ENCODE measurements at places on chromosomes 3 and 15. TPM values are rescaled to one million over a fixed set of nuclear protein-coding genes. Genes with fewer than 3 reads are reported as not detected.
A peak's percentile ranks its signal among the peaks of the same experiment; 100 is the strongest.

Gene SPINT1
- total RNA-seq, result 4.2 TPM

DNA sequence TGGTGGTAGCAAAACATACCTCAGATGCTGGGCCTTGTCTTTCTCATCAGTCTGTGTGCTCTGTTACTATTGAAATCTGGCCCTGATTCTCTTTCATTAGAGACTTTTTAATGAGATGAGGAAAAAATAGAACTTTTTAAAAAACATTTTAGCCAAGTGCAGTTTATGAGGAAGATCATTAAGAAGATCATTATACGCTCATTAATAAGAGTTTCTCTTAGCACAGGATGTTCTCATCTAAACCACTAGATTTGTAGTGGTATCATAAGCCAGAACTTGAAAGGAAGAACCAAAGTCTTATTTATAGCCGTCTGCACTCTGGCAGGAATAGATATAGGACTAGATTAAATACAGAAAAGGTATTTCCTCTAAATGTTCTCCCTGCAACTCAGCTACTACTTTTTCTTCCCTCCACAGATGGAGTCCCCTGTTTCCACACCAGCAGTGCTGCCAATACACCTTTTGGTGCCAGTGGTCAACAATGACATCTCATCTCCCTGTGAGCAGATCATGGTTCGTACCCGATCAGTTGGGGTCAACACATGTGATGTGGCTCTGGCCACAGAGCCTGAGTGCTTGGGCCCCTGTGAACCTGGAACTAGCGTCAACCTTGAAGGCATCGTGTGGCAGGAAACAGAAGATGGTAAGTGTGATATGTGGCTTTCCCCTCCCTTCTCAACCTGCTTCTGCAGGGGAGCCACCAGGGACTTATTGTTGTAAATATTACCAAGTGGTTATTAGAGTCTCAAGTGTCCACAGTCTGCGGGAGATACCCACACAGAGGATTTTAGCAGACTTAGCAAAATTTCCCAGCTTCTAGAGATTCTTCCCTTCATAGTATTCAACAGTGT lies 152.8 kb downstream of the RBPMS2 start:
- H3K36me3 ChIP-seq, result peaks cover 4% of the 10 kb centered on the region
- no peak overlapping the region for H3K4me3 ChIP-seq
- no peak overlapping the region for H3K27ac ChIP-seq
- no peak for DNase-seq

DNA sequence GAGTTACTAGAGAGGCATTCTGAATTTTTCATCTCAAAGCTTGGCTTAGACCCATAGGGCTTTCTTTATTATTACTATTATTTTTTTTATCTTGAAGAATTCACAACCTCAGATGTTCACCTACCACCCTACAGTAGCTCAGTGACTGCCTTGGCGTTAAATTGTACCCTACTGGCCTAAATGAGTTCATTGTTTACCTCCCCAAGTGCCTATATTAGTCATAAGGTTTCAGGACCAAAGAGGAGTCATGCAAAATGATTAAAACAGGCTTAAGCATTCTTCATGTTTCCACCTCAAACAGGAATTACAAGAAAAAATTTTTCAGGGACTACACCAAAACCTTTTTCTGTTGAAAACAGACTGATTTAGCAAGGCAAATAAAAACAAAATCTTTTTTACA lies 751.5 kb downstream of the SQOR start:
- no peaks in the 10 kb centered on the region for H3K36me3 ChIP-seq
- H3K27ac ChIP-seq, result no peak overlapping the region
- H3K4me3 ChIP-seq, result no peak overlapping the region
- H3K4me1 ChIP-seq, result no peaks in the 10 kb centered on the region
- H3K27me3 ChIP-seq, result no peaks in the 10 kb centered on the region
- no peak for DNase-seq

DNA sequence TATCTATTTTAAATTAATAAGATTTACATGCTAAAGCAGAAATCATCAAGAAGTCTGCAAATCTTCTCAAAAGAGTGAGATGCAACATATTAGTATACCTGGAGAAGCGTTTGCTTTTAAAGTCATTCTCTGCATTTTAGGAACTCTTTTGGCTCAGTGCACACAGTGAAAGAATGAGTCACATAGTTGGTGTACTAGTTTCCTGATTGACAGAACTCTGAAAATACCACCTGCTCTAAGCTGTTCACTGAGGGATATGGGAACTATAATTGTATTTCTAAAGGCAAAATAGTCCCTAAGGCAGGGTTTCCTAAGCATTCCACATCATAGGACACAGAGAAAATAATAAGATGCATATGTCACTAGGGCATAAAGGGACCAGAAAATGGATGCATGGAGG lies 838.5 kb downstream of the DIPK2A start:
- peak; percentile 20 for DNase-seq
- H3K27me3 ChIP-seq, result no peaks in the 10 kb centered on the region
- no peak overlapping the region for H3K4me3 ChIP-seq
- no peaks in the 10 kb centered on the region for H3K4me1 ChIP-seq

Gene KNG1
- total RNA-seq, result not detected

DNA sequence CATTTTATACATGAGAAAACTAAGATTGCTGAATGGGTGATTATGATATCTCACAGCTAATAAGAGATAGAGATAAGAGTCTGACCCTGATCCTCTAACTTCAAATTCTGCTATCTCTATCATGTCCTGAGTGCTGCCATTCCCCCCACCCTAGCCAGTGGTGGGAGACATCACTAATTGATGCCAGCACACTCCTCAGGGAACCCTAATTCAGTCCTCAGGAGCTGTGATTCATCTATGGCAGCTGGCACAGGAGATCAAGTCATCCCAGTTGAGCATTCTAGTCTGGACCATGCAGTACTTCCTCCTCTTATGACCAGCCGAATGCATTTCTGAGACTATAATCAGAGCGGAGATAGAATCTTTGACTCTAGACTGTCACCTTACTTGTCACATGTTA lies 71.9 kb downstream of the SYNM start:
- H3K4me3 ChIP-seq, result no peak overlapping the region
- no peak for DNase-seq
- H3K4me1 ChIP-seq, result peaks cover 7% of the 10 kb centered on the region
- no peaks in the 10 kb centered on the region for H3K36me3 ChIP-seq

Gene MAPK6
- 35.7 TPM for total RNA-seq

Gene THPO
- total RNA-seq, result not detected

- H3K36me3 ChIP-seq, result no peaks in the 10 kb centered on the region
- DNase-seq, result no peak
- H3K4me1 ChIP-seq, result no peaks in the 10 kb centered on the region
- H3K27me3 ChIP-seq, result no peaks in the 10 kb centered on the region
- no peak overlapping the region for H3K4me3 ChIP-seq
Measured at GRCh38 chr3:150747886-150748683, 14.9 kb downstream of the SIAH2 start.

Gene MRPS25
- 58.1 TPM for total RNA-seq

- H3K4me1 ChIP-seq, result peaks cover 12% of the 10 kb centered on the region
- peak overlapping the region; percentile 40 for H3K27ac ChIP-seq
- H3K27me3 ChIP-seq, result no peaks in the 10 kb centered on the region
- H3K4me3 ChIP-seq, result no peak overlapping the region
Measured at GRCh38 chr3:111695636-111696117, 100.5 kb upstream of the ZBED2 start.

DNA sequence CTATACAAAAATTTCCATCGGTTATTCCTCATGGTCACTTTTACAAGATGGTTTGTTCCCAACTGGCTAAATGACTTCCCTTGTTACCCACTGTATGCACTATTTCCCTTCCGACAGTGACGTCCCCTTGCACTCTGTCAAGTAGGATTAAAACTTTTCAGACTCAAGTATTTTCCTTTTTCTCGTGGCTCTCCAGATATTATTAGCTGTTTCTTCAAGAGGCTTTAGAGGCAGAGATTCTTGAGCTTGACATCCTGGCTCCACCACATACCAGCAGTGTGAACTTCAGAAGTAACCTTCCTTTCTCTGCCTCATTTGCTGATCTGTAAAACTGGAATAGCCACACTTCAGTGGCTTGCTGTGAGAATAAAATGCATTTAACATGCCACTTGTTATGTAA lies 14.0 kb downstream of the CSNK1G1 start:
- H3K27me3 ChIP-seq, result no peaks in the 10 kb centered on the region
- H3K4me3 ChIP-seq, result no peak overlapping the region
- no peaks in the 10 kb centered on the region for H3K36me3 ChIP-seq
- no peak overlapping the region for H3K27ac ChIP-seq
- peaks cover 31% of the 10 kb centered on the region for H3K4me1 ChIP-seq
- DNase-seq, result no peak

Gene C3orf62
- 5.6 TPM for total RNA-seq

DNA sequence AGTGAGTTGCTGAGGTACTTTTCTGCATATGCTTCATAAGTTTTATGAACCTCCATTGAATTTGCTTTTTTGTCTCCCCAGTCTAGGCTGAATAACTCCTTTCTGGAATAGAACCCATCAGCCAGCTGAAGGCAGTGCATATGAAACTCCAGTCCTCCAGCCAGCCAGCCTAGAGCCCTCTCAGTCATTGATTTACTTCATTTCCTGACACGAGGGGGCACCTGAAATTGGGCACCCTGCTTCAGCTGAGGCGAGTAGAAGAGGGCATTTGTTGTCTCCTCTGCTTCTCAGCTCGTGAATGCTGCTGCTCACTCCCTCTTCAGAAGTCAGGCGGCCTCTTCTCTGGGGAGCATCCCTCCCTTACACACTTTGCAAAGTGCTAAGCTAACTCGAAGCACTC lies 32.5 kb downstream of the CHST2 start:
- H3K36me3 ChIP-seq, result no peaks in the 10 kb centered on the region
- DNase-seq, result no peak
- H3K27me3 ChIP-seq, result no peaks in the 10 kb centered on the region
- H3K4me3 ChIP-seq, result no peak overlapping the region
- no peaks in the 10 kb centered on the region for H3K4me1 ChIP-seq

DNA sequence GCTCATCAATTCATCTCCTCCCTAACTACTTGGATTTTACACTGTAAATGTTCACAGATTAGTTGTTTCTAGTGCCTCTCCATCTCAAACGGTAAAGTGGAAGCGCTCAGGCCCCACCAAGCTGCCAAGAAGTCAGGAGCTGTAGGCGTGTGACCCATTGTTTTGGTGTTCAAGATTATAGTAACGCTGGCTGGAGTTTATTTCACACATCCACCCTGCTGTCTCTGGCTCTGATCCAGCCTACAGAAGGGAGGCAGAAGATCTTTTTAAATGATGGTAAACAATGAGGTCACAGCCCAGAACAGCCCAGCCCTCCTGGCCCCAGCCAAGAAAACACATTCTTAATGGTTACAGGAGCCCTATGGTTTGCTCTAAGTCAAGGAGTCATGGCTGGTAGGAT lies 25.7 kb upstream of the GALNT15 start:
- H3K27ac ChIP-seq, result peak overlapping the region; percentile 31
- no peaks in the 10 kb centered on the region for H3K36me3 ChIP-seq
- peak; percentile 95 for DNase-seq
- no peak overlapping the region for H3K4me3 ChIP-seq
- H3K4me1 ChIP-seq, result peaks cover 10% of the 10 kb centered on the region
- H3K27me3 ChIP-seq, result peaks cover 3% of the 10 kb centered on the region

Gene KLHL40
- not detected for total RNA-seq

Gene NEK11
- total RNA-seq, result 4.3 TPM

DNA sequence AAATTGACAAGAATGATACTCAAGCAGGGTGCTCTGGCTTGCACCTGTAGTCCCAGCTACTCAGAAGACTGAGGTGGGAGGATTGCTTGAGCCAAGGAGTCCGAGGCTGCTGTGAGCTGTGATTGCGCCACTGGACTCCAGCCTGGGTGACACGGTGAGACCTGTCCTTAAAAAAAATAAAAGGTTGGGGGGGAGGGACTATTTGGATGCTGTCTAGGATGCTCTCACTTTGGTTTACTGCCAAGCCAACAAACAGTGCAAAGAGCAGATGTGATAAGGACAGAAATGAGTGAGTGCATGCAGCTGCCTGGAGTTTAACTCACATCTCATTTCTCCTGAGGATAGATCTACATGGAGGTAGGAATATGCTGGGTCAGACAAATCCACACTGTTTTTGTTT lies 130.0 kb downstream of the FRMD4B start:
- no peaks in the 10 kb centered on the region for H3K4me1 ChIP-seq
- H3K36me3 ChIP-seq, result peaks cover 2% of the 10 kb centered on the region
- no peak overlapping the region for H3K27ac ChIP-seq
- DNase-seq, result no peak
- H3K27me3 ChIP-seq, result no peaks in the 10 kb centered on the region

GRCh38 chr3:71998995-71999673 lies 214.2 kb upstream of the PROK2 start:
- H3K4me1 ChIP-seq, result no peaks in the 10 kb centered on the region
- H3K36me3 ChIP-seq, result no peaks in the 10 kb centered on the region
- no peak for DNase-seq
- H3K27me3 ChIP-seq, result peaks cover 2% of the 10 kb centered on the region
- no peak overlapping the region for H3K4me3 ChIP-seq

- no peak for DNase-seq
- H3K4me1 ChIP-seq, result no peaks in the 10 kb centered on the region
- peaks cover 2% of the 10 kb centered on the region for H3K36me3 ChIP-seq
Measured at GRCh38 chr3:4417449-4417848, 49.6 kb downstream of the SUMF1 start.

DNA sequence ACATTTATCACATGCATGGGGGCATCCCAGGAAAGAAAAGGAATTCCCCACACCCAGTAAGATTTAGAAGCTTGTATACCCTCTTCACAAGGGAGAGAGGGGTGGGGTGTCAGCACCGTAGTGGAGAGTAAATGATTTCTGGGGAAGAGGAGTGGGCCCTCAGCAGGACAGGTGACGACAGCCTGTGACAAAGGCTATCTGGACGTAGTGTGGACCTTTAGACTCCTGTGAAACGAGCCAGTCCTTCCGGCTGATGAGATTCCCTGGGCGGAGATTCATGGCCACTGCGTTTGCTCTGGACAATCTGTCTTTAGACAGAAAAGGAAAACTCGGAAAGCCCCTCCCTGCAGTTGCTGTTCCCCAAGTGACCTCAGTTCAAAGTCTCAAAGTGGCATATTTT lies 1.7 kb upstream of the FAM3D start:
- DNase-seq, result no peak
- H3K27me3 ChIP-seq, result peaks cover 2% of the 10 kb centered on the region
- no peak overlapping the region for H3K4me3 ChIP-seq
- H3K4me1 ChIP-seq, result peaks cover 8% of the 10 kb centered on the region
- no peak overlapping the region for H3K27ac ChIP-seq

- no peak overlapping the region for H3K27ac ChIP-seq
- no peaks in the 10 kb centered on the region for H3K27me3 ChIP-seq
- H3K36me3 ChIP-seq, result no peaks in the 10 kb centered on the region
- H3K4me3 ChIP-seq, result no peak overlapping the region
- DNase-seq, result no peak
- H3K4me1 ChIP-seq, result no peaks in the 10 kb centered on the region
Measured at GRCh38 chr3:36312351-36312750, 68.0 kb upstream of the STAC start.

GRCh38 chr15:90664650-90665287 lies 52.4 kb upstream of the BLM start:
- no peaks in the 10 kb centered on the region for H3K4me1 ChIP-seq
- DNase-seq, result peak; percentile 28
- no peaks in the 10 kb centered on the region for H3K36me3 ChIP-seq

Gene GOLGA8F
- not detected for total RNA-seq

Gene MYH15
- total RNA-seq, result 0.14 TPM

DNA sequence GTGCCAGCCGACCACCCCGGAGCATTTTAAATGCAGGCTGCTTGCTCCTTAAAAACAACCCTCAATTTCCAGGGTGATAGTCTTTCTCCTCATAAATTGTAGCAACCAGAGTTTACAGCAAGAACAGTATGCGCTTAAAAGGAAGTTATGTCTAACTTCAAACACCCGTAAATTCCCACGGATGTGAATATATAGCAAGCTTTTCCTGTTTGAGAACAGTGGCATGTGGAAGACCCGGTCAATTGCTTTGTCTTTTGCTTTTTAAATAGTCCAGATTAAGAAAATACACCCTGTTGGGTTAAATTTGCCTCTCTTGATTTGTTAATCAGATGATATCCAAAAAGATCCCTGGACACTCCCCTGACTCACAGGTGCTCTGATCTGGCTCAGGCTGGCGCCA lies 20.8 kb downstream of the MRPS25 start:
- H3K27ac ChIP-seq, result peak overlapping the region; percentile 71
- peaks cover 24% of the 10 kb centered on the region for H3K36me3 ChIP-seq
- peak; percentile 69 for DNase-seq
- no peak overlapping the region for H3K4me3 ChIP-seq

All from endothelial cell of umbilical vein (primary cell).